ENCODE measurements at places on chromosomes 12 and 14.

GRCh38 chr14:86654558-86655184, 1124.7 kb downstream of the FLRT2 start:
- peak; percentile 44 for DNase-seq

GRCh38 chr14:81418057-81418790, 18.1 kb upstream of the STON2 start:
- no peak for DNase-seq

DNA sequence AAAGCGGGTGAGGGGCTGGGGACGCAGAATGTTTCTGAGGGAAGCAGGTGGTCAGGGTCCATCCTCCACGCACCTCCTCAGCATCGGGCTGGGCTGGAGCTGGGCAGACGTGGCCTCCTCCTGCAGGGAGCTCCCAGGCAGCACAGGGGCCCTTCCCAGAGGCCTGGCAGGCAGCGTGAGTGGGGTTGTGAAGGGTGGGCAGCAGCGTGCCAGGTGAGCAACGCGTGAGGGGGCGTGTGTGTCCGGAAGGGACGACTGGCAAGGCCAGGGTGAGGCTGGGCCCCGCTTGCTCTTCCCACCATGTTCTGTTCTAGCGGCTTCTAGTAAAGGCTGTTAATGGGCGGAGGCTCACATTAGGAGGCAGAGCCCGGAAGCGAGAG, 17.1 kb downstream of the ANKRD9 start:
- DNase-seq: no peak

DNA sequence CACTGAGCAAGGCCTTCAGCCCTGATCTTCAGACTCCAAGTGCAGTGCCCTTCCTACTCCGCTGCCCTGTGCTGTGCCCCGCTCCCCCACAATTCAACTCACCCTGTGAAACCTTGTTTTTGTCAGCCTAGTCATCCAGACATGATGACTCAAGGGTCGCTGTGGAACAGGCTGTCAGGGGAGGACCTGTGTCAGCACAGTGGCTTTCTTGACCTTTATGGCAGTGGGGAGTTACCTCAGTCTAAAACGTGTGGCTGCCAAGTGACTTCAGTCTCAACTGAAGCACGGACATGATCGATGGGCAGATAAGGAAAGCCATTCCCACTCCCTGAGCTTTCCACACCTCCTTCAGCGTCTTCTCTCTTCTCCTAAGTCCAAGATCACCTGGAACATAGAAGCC, 16.3 kb upstream of the FLVCR2 start:
- no peak for DNase-seq

DNA sequence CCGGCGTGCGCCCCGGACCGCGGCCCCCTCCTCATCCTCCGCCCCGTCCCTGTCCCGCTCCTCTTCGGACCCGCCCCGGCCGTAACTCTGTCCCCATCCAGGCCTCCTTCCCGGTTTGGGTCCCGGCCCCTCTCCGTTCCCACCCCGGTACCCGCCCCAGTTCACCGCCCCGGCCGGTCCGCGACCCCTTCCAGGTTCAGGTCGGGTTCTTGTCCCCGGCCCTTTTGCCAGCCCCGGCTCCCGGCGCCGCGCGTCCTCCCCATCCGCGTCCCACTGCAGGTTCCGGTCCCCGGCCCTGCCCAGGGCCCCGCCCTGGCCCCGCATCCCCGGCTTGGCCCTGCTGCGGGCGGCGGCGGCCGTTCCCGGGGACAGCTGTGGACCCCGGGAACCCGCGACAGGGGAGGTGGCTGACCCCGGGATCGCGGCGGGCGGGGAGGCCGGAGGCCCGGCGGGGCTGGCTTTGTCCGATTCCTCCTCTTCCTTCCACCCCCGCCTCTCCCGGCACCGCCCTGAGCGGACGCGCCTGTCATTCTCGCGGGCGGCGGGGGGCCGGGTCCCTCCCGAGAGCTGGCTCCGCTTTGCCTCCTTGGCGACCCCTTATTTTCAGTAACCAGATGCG, 601 bp downstream of the KLC1 start:
- DNase-seq: peak; percentile 72

DNA sequence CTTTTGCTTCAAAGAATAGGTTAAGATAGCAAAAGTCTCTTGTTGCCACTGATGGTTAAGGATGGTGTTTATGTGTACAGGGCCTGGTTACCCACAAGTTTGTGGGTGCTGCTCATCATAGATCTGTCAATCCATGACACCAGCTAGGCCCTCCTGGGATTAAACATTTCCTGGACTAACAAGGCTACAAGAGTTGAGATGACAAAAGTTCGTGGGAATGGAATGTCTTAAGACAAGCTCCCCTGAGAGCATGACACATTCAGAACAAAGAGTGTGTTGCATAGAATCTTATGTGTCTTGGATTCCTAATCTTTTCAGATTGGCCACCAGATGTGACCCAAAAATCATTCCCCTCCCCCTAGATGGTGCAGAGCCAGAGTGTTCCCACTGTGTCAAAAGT, 592.5 kb upstream of the USP15 start:
- no peak for DNase-seq

- no peak for DNase-seq
Observed at GRCh38 chr12:41968599-41968998, 176.1 kb downstream of the GXYLT1 start.

GRCh38 chr14:77843195-77843594, 43.3 kb downstream of the ADCK1 start:
- DNase-seq: no peak

DNA sequence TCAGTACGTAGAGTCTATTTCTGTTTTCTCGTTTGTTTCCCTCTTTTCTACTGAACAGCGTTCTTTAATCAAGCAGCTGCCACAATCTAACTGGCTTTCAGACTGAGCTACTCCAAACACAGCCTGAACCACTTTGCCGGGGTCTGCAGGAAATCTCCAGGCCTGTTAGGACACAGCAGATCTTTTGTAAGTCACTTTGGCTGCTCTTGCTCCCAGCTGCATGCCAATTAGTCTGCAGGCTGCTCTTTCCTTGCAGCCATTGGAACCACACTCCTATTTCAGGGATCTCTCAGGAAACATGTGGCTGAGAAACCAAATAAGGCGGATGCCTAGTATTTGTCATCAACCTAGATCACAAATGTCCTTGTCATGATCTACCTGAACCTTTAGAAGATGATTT, 73.6 kb downstream of the TMTC1 start:
- peak; percentile 61 for DNase-seq

DNA sequence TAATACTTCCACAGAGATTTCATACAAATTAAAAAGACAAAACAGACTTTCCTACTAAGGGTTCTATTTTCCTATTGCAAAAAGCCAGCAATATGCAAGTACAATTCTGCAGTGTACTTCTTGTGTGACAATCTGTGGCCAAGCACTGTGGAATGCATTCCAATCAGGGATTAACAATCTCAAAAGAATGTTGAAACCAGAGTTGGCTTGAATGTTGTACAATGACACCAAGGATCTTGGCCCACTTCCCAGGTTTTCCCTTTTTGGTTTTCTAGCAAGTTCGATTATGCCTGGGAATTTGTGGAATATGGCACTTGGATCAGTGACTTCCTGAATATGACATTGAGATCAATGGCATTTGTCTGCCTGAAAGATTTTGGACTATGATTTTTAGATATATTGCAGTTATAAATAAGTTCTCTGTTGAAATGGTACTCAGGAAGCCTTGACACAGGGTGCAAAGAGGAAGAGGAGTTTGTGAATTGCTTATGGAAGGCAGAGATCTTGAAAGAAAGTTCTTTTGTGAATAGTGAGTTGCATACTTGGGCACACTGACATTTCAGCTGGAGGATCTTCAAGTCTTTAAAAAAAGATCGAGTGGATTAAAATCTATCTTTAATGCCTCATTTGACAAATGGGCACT, 81.4 kb upstream of the FERMT2 start:
- DNase-seq: no peak

GRCh38 chr12:6193853-6194815, 6.1 kb upstream of the CD9 start:
- no peak for DNase-seq

DNA sequence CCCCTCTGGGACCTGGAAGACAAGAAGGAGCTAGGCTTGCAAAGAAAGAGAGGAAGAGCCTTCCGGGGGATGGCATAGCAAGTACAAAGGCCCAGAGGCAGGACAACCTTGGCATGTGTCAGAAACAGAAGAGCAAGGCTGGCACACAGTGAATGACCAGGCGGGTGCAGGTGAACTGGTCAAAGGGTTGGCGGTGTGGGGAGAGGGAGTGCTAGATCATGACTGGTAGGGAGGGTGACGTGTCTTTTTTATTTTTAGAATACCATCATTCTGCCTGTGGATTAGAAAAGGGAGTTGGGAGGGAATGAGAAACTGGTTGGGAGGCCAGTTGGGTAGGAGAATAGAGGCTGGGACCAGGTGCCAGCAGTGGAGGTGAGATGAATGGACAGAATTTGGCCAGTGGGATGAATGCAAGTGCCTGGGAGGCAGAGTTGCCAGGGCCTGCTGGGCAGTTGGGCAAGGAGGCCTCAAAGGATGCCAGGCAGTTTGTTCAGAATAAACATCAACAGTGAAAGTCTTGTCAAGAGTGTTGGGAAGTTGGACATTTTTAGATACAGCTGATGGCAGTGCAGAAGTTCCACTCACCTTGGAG, 168.3 kb downstream of the CACNA1C start:
- DNase-seq: no peak

DNA sequence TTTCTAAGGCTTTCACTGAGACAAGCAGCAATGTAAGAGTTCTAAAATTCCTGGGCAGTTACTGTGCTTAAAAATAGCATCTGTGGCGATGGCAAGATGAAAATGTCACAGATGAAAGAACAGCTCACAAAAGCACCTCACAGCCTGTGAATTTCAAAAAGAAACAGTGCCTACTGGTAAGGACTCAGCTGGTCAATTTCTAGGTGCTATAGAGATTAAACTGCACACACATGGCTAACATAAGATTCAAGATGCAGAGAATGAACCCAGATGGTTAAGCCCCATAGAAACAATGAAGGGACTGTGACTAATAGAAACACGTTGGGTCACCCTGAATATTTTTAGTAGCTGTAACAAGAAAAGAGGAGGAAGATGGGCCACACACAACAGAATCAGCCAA, 12.0 kb upstream of the IL26 start:
- DNase-seq: no peak

All from right forelimb (tissue), 1 donor.